ENCODE measurements at places on chromosomes 13 and 19. TPM values are rescaled to one million over a fixed set of nuclear protein-coding genes. Genes with fewer than 3 reads are reported as not detected.

GRCh38 chr19:11405846-11406643, 13.1 kb downstream of the RGL3 start:
- no peak for DNase-seq

- peak; percentile 92 for DNase-seq
These were observed at the start of gene POU2F2 for GRCh38 chr19:42132030-42132628. TSS of gene POU2F2 (minus strand) at chr19:42132446. CDS start at chr19:42132411, 35 bp downstream.

DNA sequence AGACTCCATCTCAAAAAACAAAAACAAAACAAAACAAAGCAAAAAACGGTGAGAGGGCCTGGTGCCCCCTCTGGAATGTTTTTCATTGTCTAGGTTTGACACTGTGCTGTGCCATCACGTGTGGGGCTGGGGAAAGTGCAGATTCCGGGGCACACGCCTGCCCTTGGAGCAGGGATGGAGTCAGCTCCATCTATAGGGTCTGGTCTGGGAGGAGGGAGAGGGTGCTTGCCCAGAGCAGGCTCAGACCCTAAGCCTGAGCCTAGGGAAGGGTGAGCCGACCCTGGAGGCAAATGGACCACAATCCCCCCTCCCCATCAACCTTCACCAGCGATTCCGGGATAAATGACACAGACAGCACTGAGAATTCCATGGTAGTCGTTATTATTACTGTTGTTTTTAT, 10.9 kb upstream of the ZBTB32 start:
- DNase-seq, result no peak

DNA sequence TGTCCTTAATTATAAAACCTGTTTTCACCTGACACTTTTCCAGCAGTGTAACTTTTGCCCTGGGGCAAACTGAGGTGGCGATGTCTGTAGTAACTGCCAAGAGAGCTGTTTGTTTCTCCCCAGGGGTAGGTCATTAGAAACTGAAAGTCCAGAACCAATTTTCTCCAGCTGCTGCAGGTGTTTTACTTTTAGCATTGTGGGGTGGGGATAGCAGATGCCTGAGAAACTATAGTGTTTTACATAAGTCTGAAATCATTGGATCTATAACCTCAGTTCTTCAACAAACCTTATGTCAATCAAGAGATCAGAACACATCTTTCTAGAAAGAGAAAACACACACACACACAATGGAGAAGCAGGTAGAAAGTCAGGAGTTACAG, 92.7 kb downstream of the LHFPL6 start:
- peak; percentile 85 for DNase-seq

ZNF443 gene
- total RNA-seq, result 4.6 TPM

Measured in OCI-LY7 (cell line).